Activated naive CD8-positive, alpha-beta T cell treated with anti-CD3 and anti-CD28 coated beads, Interleukin-2, amount 50 U/mL, for 16 hours (primary cell): ENCODE measurements at places on chromosomes 11 and 22.

DNA sequence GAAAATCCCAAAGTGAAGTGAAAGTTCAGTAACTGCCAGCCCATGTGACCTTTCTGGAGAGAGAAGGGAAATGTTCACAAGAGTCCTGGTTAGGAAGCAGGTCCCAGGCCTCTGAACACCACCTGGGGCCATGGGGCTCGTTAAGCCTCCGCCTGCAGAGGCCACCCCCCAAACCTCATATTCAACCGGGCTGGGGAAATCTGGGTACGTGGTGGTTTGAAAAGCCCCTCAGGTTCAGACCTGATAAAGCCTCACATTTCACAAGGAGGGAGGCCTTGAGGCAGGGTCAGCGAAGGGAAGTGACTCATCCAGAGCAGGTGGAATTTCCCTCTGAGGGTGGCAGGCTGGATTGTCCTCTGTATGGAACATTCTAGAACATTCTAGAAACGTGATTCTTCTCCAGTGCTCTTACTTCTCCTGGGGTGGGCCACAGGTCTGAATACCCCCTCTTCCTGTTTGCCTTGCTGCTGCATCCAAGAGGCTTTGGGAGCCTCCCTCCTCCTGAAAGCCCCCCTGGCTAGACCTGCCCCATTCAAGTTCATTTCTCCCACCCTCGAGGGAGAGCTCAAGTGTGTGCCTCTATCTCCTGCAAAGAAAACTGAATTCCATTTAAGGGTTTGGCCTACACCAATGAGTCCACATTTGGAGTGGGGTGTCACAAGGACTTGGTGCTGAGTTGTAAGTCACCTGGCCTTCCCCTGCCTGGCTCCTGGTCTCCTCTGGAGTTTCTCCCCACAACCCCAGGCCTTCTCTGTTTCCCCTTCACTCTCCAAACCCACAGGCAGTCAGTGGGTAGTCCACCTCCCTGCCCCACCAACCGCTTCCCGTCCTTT lies 6.3 kb downstream of the FXYD2 start:
- no peak for DNase-seq

GRCh38 chr11:75270896-75271418 lies 30.4 kb downstream of the TPBGL start:
- no peak for DNase-seq

DNA sequence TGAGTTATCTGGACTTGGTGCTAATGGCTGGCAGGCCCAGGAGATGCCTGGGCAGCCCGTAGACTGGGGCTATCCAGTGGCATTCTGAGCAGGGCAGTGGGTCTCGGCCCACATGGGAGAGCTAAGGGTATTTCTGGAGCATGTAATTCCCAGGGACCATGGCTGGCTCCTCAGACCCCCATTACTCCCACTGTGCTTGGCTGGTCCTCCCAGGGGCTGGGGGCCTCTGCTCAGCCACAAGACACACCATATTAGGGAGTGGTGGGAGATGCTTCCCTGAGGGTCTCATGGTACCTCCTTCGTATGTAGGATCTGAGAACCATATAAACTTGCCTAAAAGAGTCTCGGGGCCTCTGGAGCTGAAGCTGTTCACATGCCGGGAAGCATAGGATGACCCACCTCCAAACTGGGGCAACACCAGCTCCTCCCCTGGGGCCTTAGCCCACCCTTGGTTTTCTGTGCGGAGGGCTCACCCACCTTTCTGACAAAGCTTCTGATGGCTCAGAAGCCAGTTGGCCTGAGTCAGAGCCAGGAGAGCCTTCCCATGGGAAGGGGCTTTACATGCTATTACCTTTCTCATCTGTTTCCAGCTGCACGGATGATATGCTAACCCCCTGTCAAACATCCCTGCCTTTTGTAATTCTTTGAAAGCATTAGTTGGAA lies 9.5 kb upstream of the FTH1 start:
- no peak for DNase-seq

DNA sequence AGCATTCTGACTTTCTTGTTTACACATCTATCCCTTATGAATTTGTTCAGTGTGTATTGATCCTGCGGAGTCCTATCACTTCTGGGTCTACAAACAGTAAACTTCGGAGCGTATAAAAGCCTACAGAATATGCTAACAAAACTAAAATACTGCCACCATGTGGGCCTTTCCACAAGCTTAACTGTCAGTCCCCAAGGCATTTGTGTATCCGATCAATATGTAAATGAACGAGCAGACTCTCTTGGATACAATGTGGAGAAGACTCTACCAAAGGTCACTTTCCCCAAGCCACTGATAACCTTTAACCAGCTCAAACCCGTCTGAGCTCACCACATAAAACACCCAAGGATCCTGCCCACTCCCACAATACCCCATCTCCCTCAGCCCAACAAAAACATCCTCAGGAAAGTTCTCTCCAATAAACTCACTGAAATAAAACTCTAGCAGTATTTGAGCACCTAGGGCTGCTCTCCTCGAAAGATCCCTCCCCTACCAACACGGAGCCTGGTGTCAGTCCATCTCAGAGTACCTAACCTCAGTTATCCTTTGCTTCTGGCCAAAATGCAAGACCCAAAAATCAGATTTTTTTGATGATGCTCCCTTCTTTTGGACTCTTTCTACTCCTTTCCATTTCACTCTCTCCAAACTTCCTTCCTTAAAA lies 17.8 kb downstream of the ADA2 start:
- no peak for DNase-seq

DNA sequence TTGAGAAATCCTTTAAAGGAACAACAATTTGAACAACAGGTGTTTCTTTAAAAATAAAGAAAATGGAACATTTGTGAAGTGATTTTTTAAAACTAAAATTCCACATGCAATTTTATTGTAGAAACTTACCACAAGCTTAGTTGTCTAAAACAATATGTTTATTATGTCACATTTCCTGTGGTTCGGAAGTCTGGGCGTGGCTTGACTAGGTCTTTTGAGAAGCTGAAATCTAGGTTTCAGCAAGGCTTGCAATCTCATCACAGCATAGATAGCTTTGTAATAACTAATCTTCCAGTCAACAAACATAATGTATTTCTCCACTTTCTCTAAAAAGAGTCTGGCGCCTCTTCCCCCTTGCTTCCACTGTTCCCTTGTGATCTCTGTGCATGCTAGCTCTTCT lies 27.0 kb downstream of the MS4A6A start:
- DNase-seq = no peak
